ENCODE measurements at places on chromosomes 1 and 21.

DNA sequence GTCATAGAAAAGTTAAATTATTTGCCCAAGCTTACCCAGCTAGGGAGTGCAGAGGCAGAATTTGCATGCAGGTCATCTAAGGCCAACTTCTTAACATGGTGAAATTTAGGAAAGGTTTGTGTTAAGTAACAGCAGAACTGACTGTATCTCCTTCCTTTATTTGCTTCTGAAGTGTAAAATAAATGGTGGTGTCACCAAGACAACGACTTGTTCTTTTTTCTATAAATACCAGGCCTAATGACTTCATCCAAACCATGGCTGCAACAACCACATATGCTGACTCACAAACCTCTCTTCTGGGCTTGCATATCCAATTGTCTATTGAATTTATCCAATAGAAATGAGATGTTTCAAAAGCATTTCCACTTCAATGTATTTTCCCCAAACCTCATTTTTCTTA lies 19.1 kb downstream of the COL24A1 start:
- DNase-seq, result no peak

- DNase-seq, result no peak
Observed at GRCh38 chr1:153539395-153540093, 1.2 kb downstream of the S100A5 start.

DNA sequence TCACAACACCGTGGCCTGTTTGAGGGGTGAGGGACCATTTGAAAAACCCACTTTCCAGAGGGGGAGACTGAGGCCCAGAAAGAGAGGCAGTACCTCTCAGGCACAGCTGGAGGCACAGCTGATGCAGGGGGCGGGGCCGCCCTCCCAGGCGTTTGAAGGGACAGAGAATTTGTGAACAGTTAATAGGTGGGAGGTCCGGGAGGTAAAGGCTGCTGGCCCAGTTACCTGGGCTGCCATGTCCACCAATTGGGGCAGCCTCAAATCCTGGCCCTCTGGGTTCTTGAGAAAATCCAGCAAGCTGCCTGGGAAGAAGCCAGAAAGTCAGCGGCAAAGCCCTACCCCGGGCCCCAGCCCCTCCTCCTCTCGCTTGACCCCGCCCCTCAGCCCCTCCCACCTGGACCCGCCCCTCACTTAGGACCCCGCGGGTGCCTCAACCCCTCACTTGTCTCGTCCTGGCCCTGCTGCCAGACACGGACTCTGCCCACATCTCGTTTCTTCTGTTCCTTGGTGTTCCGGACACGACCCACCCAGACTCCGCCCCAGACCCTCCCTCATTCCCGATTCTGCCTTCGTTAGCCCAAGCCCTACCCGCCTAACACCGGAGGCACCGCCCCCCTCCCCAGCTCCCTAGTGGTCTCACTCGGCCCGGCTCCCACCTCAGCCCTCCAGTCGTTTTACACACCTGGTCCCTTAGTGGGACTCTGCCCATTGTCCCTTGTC lies 10.8 kb upstream of the AHDC1 start:
- no peak for DNase-seq

DNA sequence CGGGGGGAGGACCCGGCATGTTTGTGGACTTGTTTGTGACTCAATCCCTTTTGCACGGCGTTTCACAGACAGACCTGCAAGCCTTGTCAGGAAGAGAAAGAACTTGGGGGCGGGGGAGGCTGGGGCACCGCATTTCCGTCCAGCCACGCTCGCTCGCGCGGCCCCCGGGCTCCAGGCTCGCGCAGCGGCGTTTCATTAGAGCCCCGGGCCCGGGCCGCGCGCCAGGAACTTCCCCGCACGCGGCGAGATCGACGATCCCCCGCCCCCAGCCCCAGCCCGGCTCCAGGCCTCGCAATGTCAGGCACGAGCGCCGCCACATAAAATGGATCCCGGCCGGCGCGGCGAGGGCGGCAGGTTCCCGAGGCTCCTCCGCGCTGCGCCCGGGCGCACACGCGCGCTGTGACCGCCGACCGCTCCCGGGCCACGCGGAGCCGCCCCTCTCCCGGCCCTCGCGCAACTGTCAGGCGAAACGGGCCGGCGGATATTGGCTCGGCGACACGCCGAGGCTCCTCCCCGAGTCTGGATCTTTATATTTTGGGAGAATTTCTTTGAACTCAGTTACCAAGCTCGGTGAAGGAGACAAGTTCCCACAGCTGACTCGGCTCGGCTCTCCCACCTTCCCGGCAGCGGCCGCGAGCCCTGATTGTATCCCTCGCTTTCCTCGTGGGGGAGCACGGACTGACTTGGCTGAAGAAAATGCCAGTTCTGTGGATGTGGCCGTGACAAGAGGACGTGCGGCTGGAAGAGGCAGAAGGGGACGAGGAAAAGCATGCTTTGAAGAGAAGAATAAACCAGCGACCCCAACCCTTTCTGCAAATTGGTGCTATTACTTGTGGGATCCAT lies at the start of gene KIF26B:
Gene KIF26B, plus strand, starts transcription at position 557 of the 843 bp plus-strand sequence. CDS start 440 bp downstream, outside the sequence.
- peak; percentile 28 for DNase-seq

GRCh38 chr1:204128464-204128963 lies 23.3 kb downstream of the ETNK2 start:
- no peak for DNase-seq

GRCh38 chr1:81999364-81999763 lies 198.6 kb downstream of the ADGRL2 start:
- no peak for DNase-seq

GRCh38 chr1:213264531-213264930 lies 213.5 kb downstream of the RPS6KC1 start:
- no peak for DNase-seq

DNA sequence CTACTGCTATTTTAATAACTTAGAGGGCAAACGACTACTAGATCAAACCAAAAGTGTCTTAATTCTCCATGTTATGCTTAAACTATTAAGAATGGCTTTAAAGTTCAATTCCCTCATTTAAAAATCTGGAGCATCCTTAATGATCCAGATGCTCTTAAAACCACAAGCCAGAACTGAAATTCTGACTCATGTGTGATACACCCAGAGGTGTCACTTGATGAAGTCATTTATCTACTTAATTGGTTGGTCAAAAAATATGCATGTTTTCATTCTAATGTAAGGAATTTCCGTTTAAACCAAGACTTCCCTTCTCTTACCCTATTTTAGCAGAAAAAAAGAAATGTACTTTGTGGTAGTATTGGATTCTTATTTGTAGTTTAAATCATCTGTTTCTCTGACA lies 1261.2 kb upstream of the B3GALT2 start:
- DNase-seq, result no peak

GRCh38 chr1:36207339-36207738 lies 16.9 kb upstream of the THRAP3 start:
- no peak for DNase-seq

DNA sequence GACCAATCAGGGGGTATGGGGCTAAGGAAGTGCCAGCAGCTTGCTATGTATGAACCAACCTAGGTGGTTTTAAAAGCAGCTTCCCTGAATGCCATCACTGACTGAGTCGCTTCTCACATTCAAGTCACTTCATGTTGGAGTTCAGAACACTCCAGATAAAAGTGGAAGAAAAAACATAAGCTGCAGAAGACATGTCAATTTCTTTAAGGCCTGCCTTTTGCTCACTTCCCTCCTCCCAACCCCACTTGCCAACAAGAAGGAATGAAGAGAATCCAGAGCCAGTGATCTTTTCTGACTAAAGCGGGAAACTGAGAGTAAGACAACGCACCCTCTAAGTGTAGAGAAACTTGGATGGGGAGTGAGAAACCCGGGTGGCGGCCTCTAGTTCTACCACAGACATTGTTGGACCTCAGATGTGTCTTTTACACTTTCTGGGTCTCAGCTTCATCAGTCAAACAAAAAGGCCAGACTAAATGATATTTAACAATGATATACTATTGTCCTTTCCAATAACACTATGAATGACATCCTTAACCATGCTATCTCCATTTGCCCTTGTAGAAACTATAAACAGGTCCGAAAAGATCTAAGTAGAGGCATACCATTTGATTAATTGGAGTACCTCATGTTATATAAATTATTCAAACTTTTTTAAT lies 54.1 kb downstream of the LUZP1 start:
- DNase-seq, result no peak

DNA sequence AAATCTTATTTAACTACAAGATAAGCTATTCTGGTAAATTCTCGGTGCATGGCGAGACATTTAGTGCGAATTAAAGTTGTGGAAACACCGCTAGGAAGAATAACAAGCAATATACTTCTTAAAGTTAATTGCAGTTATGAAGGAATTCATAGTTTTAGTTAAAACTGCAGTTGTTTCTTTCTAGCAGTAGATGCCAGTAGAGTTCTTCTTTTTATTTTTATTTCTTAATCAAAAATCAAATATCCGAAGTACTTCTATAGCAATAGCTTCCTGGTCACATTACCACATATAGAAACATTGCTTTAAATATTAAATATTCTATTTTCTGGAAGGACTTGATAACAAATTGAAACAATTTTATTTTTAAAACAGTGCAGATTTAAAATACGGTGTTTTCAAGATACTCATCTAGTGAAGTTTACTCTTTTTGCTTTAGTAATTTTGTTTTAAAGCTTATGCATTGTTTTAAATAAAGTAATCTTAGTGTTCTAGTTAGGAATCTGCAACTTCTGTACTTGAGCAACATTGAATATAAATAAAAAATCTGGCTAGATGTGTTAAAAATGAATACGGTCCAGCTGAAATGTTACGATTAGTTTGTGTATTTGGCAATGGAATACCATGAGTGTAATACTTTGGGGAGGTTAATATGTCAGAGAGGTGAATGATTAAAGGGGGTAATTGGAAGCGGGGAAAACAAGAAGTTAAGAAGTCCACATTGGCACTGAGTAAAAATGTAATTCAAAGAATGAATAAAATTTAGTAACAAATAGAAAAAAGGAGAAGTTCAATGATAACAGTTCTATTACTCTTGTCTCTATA lies 2.7 kb upstream of the PRKACB start:
- DNase-seq, result no peak

DNA sequence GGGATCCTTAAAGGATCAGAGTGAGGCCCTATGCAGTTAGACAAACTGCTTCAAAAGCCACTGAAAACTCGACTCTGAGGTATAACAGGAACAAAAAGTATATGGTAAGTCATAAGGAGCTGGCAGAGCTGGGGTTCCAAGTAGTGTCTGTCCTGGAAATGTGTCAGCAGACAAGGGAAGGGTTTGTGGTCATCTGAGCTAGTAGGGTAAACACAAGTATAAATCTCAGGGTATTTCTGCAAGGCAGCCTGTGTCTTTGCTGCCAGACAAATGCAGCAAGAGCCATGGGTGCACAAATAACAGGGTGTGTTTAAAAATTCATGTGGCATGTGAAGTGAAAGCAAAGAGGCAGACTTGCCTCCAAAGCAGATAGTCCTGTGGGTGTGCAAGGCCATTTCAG lies 759.0 kb upstream of the ADAMTS5 start:
- DNase-seq, result no peak

- no peak for DNase-seq
Observed at GRCh38 chr1:223006371-223006770, 136.7 kb downstream of the TLR5 start.

- DNase-seq, result no peak
Observed at GRCh38 chr1:95086949-95087533, 14.3 kb upstream of the ALG14 start.

GRCh38 chr1:13766592-13767564 lies 66.9 kb downstream of the PRDM2 start:
- no peak for DNase-seq

DNA sequence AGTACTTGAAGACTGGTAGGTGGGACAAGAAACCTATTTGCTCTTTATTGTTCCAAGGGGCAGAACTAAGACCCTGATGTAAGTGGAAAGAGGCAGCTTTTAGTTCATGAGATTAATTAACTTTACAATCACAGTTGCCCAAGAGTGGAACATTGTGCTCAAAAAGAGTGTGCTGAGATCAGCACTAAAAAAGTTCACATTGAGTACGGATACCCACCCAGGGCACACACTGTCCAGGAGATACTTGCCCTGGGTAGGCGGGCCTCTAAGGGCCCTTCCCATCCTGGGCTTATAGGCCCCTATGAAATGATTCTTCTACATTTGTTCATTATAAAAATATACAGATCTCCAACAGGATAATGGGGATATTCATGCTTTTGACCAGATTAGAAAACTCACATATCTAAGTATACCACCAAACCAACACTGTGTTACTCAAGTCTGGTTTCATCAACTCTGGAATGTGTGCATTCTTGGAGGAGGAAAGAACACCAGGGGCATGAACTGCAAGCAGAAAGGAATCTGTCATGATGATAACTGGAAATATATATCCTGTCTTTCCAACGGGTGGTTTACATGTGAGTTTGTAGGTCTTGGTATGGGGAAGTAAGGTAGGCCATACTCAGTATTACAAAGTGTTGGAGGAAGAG lies 626.2 kb downstream of the SMYD3 start:
- DNase-seq, result no peak

DNA sequence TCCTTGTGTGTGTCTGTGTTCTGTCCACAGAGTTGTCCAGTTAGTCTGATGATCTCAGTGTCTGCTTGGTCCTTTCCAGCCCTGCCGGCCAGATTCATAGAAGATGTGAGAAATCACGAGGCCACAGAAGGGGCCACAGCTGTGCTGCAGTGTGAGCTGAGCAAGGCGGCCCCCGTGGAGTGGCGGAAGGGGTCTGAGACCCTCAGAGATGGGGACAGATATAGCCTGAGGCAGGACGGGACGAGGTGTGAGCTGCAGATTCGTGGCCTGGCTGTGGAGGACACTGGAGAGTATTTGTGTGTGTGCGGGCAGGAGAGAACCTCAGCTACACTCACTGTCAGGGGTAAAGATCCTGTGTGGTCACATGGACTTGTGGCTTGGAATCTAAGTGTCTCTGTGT lies 95.8 kb downstream of the OBSCN start:
- DNase-seq, result no peak

- DNase-seq, result no peak
Observed at GRCh38 chr21:29186246-29186645, 55.8 kb downstream of the MAP3K7CL start.

GRCh38 chr1:156776942-156777341 lies 9.6 kb downstream of the PRCC start:
- DNase-seq, result no peak

GRCh38 chr1:240658312-240658960 lies 46.5 kb upstream of the GREM2 start:
- DNase-seq, result no peak

GRCh38 chr1:117045644-117046043 lies 14.5 kb upstream of the TTF2 start:
- DNase-seq, result no peak

DNA sequence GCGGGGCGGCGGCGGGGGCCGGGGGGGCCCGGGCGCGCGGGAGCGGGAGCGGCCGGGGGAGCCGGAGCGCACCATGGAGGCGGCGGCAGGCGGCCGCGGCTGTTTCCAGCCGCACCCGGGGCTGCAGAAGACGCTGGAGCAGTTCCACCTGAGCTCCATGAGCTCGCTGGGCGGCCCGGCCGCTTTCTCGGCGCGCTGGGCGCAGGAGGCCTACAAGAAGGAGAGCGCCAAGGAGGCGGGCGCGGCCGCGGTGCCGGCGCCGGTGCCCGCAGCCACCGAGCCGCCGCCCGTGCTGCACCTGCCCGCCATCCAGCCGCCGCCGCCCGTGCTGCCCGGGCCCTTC lies 546 bp downstream of the SKI start:
- no peak for DNase-seq
